ENCODE measurements at places on chromosomes 1 and 21.
A peak's percentile ranks its signal among the peaks of the same experiment; 100 is the strongest.

- DNase-seq, result peak; percentile 56
These were observed 684 bp upstream of the MRPL20 start for GRCh38 chr1:1407636-1408318.

DNA sequence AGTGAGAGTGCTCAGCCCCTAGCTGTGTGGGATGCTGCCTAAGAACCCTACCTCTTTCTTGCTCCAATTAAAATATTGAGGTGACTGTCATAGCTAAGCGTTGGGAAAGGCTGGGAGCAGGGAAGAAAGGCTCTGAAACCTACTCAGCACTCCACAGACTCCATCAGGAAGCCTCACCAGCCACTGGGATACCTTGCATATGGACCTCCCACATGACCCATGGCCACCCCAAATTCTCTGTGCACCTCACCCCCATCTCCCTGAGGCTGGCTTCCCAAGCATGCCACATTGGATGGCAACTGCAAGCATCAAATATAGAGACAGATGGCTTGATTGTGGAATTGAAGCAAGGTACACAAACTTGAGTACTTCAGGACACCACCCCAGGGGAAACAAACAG lies 41.8 kb downstream of the FLVCR1 start:
- DNase-seq, result no peak

DNA sequence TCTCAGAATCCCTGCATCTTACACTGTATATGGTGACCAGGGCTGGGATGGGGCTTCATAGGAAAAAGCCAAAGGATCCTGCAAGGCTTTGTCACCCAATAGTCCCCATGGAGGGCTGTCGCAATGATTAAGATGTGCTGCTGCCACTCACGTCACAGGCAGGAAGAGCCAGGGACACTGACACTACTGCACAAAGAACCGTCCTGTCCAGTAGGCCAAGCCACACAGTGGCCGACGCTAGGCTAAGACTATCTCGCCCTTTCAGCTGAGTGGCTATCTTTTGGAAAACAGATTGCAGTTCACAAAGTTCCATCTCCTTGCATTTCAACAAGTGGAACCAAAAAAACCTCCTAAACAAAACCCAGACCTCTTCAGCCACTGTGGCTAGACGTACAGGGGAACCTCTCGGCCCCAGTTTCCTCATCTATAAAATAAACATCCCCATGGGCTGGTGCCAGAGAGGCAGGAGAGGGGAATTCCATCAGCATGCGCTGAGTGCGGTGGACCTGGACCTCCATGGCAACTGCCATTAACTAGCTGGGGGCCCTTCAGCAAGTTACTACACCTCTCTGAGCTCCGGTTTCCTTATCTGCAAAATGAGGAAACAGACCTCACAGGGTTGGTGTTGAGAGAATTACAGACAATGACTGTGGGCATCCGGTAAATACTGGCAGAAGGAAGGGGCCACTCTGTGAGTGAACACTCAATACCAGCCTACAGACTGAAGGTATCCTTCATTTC lies 8.7 kb downstream of the CAPZB start:
- no peak for DNase-seq

DNA sequence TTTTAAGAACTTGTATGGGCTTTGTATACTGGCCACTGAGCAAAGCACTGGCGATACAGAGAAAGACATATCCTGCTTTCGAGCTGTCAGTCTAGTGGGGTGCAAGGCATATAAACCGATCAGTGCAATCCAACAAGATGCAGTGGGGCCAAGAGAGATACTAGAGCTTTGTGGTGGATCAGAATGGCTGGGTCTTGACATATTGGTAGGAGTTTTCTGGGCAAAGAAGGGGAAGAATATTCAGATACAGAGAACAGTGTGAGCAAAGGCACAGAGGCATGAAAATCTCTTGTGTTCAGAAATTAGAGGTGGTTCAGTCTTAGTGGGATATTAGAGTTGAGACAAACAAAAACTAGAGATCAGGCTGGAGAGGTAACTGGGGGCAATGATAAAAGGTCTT lies 49.2 kb downstream of the FOXO6 start:
- no peak for DNase-seq

DNA sequence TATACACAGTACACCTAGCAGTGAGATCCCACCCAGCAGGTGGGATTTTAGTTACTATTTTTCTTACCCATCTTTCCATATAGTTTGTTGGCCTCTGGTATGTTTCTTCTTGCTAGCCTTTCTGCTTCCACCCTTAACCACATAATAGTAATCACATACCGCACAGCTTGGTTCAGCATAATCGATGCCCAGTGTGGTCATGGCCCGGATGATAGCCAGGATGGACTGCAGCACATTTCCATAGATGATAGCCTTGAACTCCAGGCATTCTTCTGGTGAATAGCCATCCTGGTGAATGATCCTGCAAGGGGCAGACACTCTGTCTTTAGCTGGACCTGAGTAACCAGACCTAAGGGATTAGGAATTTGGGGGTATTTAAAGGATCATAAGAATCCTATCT lies 9.5 kb downstream of the GNAT2 start:
- no peak for DNase-seq

DNA sequence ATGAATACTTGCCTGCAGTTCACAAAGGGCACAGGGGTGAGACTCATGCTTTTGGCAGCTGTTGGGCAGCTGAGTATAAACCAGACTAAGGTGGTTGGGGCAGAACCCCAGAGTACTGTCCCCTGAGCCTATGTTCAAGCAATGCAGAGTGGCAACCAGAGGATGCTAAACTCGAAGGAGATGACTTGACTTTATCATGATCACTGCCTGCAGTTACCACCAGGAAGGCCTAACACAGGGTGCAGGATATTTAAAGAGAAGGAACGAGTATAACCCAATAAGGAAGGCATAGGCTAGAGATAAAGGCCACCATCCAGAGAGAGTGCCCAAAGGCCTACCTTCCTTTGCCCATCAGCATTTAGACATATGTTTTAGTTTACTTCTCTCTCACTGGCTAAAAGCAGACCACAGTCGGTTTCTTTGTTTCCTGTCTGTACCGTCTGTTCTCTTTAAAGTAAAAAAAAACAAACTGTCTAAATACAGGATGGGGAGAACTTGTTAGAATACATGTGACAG lies 83.3 kb downstream of the MPZL1 start:
- DNase-seq, result no peak

DNA sequence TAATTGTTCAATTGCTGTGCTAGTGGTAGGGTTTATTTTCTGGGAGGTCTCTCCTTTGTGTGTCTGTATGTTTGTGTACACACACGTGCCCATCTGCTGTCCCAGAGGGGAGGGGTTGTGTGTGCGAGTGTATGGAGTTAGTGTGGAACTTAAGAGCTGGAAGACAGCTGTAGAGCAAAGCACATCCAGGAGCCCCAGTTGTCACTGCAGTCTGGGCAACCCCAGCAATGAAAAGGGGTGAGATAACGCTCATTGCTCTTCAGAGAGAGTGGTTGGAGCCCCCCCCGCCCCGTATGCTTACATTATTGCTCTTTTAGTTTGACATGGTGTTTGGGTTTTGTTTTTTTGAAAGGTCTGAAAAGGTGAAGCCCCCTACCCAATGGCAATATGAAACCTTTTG lies 36.9 kb downstream of the NCF2 start:
- no peak for DNase-seq

- no peak for DNase-seq
These were observed 158.2 kb downstream of the PBX1 start for GRCh38 chr1:164716992-164717703.

DNA sequence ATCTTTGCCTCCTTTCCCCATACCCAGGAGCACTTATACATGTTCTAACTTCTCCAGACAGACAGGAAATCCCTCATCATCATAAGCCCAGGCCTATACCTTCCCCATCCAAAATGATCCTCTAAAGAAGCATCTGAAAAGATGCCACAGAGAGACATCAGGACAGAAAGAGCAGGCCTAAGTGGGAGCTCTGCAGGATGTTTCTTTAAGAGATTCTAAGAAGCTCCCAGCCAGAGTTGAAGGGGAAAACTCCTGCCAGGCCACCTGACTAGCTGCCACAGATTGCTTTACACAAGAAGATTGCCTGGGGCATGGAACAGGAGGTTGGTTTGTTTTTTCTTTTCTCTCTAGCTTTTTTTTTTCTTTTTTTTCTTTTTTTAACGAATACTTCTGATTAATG lies 275.8 kb downstream of the VAV3 start:
- DNase-seq, result no peak

DNA sequence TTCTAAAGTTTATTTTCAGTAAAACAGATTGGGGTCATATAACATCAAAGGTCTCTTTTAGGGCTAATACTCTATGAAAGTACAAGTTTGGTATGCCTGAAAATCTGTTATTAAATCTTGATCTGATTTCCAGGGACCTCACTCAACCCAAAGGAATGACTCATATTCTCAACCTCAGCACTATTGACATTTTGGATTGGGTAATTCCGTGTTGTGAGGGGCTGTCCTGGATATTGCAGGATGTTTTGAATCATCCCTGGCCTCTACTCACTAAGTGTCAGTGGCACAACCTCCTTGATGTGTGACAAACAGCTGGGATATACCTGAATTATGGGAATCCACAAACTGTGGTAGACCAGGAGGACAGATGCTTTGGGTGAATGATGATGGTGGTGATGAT lies 51.5 kb upstream of the CYP2J2 start:
- no peak for DNase-seq

Measured in neural progenitor cell (in vitro differentiated cells).